Right lung (tissue), 10 donors: ENCODE measurements at places on chromosomes 6 and 20. TPM values are rescaled to one million over a fixed set of nuclear protein-coding genes. Genes with fewer than 3 reads are reported as not detected.

GRCh38 chr6:15433511-15433861, 187.6 kb downstream of the JARID2 start:
- DNase-seq = no peak

GRCh38 chr20:62045118-62045517, 20.6 kb downstream of the TAF4 start:
- DNase-seq = no peak

The UBD gene
- polyA plus RNA-seq = 2.8 TPM

The TOX2 gene
- 44.1 TPM for polyA plus RNA-seq

- DNase-seq = no peak
These were observed 110.5 kb downstream of the CEBPB start for GRCh38 chr20:50301165-50301564.

DNA sequence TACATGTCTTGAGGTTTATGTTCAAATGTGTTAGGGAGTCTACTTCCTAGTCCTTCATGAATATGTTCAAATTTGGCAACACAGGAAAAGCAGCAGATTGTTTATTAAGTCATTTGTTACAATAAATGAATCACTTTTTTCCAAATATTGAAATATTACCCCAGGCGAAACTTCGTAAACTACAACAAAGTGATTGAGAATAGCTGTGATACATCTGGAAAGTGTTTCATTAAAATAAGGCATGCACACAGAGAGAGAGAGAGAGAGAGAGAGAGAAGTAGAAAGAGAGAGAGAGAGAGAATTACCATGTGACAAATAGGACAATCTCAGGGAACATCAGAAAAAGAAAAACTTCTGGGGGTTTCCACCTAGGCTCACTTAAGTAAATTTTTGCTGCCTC, 363.1 kb upstream of the PTCHD4 start:
- no peak for DNase-seq

- no peak for DNase-seq
These were observed 261.4 kb upstream of the TFAP2D start for GRCh38 chr6:50451826-50452400.

DNA sequence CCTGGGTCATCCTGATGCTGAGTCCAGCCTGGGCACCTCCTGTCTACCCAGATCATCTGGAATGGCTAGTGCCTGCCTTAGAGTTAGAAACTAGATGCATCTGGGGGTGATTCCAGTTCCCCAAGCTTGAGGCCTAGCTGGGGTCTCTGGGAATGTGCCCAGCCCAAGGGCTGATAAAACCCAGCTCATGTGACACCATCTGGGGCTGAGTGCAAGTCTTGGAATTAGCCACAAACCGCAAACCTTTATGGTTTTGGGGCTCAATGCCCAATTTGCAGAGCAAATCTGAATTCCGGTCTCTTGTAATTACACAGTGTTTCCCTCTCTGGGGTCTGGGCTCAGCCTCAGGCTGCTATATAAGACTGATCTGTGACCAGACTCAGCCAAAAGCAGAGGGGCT, at the start of gene BPIFB4:
TSS of gene BPIFB4 (plus strand) at position 385 of the 400 bp plus-strand sequence. CDS start 1,884 bp downstream, outside the sequence.
- no peak for DNase-seq

DNA sequence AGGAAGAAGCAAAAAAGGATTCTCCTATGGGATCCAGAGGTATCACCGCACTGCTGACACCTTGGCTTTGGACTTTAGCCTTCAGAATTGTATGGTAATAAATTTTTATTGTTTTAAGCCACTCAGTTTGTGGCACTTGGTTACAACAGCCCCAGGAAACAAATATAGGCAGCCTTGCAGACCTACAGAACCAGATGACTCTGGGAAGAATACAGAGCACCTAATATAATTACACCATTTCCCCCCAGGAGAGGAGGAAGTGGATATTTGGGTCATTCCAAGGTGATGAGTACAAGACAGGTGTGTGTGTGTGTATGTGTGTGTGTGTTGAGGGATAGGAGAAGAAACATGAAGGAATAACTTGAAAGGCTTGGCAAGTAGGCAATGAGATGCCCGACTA, 84.2 kb upstream of the ENPP5 start:
- DNase-seq = no peak

The SYNDIG1 gene
- 6.8 TPM for polyA plus RNA-seq
